B cell (primary cell): ENCODE measurements at places on chromosomes 6 and 20.

DNA sequence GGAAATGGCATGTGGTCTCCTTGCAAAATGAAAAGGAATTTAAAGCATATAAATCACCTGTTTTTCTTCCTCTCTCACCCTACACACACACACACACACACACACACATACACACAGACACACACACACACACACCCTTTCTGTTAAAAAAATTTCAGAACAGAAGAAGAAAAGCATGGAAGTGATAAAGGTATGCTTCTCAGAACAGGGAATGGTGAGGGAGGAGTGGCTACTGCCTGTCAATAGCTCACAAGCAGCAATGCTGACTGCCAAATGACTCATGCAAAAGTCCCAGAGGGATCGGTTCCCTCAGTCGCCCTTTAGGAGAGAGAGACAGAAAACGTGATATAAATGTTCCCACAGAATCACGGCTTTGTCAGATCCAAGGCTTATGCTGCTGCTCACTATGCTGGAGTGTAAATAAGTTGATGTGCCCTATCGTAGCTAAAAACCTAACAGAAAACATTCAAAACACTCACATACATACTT, 102.6 kb downstream of the IBTK start:
- DNase-seq = no peak

DNA sequence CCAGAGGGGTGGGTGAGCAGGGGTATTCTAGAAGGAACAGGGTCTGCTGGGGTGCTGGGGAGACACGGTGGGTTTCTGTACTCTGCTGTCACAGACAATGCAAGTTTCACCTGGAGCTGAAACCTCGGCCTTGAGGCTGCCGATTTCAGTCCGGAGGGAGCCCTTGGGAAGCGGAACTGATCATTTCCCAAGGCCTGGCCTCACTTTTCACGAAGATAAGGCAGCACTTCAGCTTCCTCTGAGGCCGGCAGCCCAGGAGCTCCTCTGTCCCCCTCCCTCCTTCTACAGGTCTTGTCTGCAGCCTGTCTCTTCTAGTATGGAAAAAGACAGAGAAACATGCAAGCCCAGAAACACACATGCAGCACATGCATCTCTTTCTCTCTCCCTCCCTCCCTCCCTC, 242.1 kb downstream of the CDC5L start:
- no peak for DNase-seq

- DNase-seq = no peak
These were observed 220.9 kb upstream of the MYLIP start for GRCh38 chr6:15907914-15908518.

DNA sequence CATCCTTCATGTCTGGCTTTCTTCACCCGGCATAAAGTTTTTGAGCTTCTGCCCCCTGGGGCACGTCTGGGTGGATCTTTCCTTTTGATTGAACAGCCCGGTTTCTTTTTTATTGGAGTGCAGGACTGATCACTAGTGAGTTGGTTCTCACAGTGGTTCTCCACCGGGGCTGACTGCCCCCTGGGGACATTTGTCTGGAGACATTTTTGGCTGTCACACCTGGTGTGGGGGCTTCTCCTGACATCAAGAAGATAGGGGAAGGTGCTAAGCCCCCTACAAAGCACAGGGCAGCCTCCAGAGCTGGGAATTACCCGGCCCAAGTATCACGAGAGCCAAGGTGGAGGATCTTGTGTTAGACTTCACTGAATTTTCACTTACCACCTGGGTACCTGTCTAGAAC, 25.7 kb upstream of the IRF4 start:
- peak; percentile 51 for DNase-seq

- DNase-seq = no peak
These were observed 189.8 kb upstream of the OPRM1 start for GRCh38 chr6:153849072-153849779.

- no peak for DNase-seq
These were observed 254.0 kb downstream of the DLL1 start for GRCh38 chr6:170036916-170037315.

DNA sequence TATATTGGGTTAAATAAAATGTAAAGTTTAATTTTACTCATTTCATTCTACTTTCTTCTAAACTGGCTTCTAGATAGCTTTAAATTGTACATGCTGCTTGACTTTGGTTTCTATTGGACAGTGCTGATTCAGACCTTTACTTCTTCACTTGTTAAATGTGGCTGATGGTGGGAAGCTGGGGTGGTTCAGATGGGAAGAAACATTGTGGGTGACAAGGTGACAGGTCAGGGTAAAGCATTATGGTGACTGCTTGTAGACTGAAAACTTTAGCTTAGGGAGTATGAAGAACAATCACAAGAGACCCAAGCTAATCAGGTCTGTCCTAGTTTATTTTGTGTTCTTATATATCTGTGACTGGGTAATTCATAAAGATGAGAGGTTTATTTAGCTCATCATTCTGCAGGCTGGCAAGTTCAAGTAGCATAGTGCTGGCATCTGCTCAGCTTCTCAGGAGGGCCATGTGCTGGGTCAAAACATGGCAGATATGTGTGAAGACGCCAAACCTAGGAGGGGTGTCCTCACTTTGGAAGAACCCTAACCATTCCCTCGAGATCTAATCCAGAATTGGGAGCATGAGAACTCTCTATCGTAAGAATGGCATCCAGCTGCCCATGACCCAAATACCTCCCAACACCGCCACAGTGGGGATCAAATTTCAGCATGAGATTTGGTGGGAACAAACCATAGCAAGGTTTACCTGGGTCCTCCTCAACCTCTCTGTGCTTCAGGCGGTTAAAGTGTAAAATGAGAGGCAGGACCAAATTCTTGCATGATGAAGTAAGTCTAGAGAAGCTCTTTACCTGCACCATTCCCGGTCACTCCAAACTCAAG, 102.8 kb downstream of the FYN start:
- DNase-seq = no peak

- no peak for DNase-seq
These were observed 39.3 kb upstream of the SMLR1 start for GRCh38 chr6:130787726-130788500.
